ENCODE measurements at places on chromosomes 2 and 18. TPM values are rescaled to one million over a fixed set of nuclear protein-coding genes. Genes with fewer than 3 reads are reported as not detected.

The LYG2 gene
- total RNA-seq, result not detected

DNA sequence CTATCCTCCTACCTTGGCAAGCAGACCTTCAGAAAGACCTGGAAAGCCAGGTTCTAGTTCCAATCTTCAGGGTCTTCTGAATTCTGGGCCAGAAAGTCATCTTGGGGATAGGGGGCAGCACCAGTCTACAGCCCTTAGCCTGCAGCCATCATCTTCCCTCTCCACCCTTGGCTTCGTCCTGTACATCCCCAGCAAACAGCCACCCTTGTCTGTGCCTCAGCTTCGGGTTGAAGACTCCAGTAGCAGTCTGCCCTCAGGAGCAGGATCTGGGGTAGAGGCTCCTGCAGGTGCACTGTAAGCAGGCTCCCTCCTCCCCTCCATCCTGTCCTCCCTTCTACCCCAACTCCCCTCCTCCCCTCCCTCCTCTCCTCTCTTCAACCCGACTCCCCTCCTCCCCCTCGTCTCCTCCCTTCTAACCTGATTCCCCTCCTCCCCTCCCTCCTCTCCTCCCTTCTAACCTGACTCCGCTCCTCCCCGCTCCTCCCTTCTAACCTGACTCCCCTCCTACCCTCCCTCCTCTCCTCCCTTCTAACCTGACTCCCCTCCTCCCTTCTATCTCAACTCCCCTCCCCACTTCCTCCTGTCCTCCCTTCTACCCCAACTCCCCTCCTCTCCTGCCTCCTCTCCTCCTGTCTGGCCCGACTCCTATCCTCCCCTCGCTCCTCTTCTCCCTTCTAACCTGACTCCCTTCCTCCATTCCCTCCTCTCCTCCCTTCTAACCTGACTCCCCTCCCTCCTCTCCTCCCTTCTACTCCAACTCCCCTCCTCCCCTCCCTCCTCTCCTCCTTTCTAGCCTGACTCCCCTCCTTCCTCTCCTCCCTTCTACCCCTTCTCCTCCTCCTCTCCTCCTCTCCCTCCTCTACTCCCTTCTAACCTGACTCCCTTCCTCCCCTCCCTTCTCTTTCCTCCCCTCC, 90.1 kb upstream of the SMAD2 start:
- DNase-seq, result no peak

DNA sequence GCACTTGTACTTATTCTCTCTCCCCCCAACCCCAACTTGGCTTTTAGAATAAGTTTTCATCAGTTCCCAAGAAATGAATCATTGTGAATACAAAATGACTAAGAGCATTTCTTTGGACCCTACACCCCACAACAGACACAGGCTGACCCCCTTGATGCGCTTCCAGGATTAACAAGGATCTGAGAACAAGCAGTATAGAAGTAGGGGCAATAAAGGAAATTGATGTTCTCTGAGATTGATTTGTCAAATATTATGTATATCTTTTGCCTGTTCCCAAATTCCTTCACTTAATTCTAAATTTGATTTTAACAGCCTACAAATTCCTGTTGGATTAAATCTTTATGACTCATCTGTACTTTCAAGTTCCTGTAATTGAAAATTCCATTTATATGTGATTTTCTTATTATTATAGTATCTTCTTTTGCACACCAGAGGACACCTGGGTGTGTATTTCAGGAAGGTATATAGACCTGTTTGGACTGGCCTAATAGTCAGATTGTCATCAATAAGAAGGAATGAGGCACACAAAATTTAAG, 10.2 kb upstream of the PTPN4 start:
- DNase-seq, result no peak

GRCh38 chr2:44884231-44884630, 57.3 kb upstream of the SIX3 start:
- no peak for DNase-seq

DNA sequence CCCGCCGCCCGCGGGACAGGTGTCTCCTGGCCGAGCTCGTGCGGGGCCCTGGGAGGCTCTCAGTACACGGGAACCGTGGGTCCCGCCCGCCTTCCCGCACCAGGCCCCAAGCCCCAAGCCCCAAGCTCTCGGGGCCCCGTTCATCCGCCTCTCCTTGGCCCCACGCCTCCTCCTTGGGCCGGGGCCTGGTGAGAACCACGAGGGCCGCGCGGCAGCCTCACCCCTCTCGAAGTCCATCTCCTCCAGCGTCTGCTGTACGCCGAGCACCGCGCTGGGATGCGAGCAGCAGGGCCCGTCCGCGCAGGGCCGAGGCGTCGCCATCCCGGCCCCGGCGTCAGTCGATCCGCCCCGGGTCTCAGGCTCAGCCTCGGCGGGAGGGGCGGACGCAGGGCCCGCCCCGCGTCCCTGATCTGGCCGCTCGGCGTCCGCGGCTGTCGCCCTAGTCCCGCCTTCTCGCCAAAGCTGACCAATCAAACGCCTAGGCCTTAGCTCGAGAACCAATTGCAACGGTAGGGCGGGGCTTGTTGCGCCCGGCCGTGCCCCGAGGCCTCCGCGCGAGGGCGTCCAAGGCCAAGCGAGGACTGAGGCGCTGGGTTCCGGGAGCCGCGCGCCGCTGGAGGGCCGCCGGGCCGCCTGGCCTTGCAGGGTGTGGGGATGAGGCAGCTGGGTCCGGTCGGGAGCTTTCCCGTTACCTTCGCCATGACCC, at the start of gene ANKRD39:
TSS of gene ANKRD39 (minus strand) at position 350 of the 706 bp plus-strand sequence. CDS start at position 321, 29 bp downstream.
- peak; percentile 99 for DNase-seq
